Inflammatory macrophage treated with lipopolysaccharide for 1 hour (primary cell): ENCODE measurements at places on chromosomes 1 and 21.

- DNase-seq: peak; percentile 92
Measured at GRCh38 chr1:153945131-153945794, 1.3 kb downstream of the DENND4B start.

- DNase-seq: no peak
Measured at GRCh38 chr21:25557180-25557579, 50.1 kb downstream of the MRPL39 start.

DNA sequence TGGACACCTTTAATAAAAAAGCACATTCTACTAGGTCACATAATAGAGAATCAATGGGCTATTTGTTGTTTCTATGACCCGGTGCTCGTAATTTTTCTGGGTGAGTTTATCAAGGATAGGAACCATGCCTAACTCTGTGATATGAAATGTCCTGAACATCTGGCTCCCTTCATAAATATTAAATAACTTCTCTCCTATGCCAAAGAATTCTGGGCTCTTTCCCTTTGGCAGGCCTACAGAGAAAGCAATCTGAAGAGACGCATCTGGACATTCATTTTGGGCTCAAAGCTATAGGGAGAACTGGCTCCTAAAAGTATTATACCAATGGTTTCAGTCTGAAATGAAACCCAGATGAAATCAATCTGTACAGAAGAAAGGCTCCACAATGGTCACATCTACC, 38.8 kb upstream of the ANGPTL7 start:
- no peak for DNase-seq

GRCh38 chr1:37002898-37003297, 31.4 kb downstream of the GRIK3 start:
- no peak for DNase-seq

- no peak for DNase-seq
Measured at GRCh38 chr1:211118407-211119102, 15.4 kb downstream of the KCNH1 start.

DNA sequence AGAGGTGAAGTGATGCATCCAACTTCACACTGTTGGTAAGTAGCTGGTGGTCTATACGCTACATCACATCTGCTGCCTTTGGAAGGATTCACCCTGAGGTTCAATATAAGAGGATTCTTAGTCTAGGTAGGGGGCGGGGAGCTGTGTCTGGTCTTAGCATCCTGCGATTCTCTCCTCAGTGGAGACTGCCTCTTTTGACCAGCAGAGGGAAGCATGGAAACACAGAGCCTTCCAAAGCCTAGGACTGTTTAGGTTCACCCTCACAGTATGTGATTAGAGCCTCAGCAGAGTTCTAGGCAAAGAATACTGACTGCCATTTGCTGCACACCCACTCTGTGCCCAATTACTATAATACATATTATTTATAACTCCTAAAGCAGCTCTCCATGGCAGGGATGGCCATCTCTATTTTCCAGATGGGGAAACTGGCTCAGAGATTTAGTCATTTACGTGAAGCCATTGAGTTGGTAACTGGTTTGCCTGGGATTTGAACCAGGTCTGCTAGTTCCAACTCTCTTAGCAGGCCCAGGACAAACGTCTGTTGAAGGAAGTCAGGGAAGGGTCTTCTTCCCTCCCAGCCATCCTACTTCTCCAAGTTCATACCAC, 28.9 kb upstream of the EFCAB14 start:
- DNase-seq: peak; percentile 13

- DNase-seq: no peak
Measured at GRCh38 chr1:33738976-33739375, 124.9 kb upstream of the HMGB4 start.

DNA sequence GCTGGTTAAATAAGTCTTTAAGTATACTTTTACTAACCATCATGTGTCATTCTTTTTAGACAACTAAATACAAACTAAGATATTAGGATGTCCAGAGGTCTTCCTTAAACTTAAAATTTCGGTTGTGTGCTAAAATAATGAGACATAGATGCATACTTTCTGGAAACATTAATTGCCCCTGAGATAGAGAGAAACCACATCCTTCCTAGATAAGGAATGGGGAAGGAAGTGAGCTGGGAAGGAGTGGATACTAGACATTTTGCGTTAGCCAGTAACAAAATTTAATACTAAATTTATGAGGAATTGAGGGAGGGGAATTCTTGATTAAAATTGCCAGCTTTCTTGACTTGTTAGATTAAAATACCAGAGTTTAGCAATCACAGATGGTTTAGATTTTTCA, 37.1 kb upstream of the PTGS2 start:
- DNase-seq: no peak

- DNase-seq: no peak
Measured at GRCh38 chr1:170685166-170685565, 21.2 kb downstream of the PRRX1 start.

DNA sequence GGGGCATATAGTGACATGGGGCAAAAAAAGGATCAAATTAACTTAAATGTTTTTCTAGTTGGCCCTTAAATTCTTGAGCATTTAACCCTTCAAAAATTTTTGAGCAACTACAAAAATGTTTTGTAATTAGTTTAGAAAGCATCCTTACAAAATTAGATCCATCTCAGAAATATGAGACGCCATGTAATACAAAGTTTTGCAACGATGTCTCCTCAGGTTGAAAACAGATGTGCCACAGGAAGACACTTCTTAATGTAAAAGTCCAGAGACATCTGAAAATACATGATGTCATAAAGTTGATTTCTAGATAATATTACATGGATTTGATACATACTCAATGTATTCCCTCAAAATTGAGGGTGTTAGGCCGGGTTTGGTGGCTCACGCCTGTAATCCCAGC, 37.5 kb downstream of the CD46 start:
- DNase-seq: no peak

- no peak for DNase-seq
Measured at GRCh38 chr1:165610866-165611265, 20.2 kb upstream of the MGST3 start.

DNA sequence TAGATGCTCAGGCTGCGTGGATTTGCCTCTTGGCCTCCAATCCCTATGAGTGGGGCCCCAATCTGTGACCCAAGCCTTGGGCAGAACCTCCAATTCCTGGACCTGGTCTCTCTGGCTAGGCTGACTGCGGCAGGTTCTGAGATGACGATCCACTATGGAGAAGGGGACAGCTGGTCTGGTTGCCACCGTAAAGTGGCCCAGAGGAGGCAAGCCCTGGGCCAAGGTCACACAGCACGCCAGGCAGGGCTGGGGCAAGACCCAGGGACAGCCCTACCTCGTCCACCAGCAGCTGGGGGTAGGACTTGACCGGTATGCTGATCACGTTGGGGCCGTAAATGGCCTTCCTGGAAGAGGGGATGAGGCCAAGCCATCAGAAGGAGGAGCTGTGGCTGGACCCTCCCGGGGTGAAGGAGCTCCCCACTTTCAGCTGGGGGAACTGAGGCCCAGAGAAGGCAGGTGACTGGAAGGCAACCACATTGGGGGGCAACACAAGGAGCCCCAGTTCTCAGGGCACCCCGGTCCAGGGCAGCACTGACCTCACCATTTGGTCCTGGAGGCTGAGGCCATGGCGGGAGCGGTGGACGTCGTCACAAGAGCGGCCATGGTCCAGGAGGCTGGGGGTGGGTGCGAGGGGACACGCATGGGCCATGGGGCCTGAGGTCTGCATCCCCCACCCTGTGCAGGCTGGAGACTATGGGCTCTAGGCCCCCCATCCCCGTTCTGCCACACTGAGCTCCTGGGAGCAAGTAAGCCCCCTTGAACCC, 9.8 kb downstream of the ATP13A2 start:
- no peak for DNase-seq

DNA sequence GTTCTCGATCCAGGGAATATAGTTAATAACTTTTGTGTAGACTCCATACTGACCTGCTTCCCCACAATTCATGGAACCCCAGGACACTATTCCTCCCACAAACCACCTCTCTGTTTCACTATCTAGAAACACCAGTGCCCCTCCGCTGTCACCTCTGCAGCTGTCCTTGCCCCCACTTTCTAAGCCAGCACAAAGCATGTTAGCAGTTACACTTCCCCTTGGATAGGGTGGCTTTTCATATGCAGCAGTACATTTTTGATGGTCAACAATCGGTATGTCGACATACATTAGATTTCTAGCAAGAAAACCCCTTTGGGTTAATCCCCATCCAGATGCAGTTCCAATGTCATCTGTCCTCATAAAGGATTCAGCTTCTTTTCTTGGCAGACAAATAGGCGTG, 14.4 kb downstream of the TARDBP start:
- DNase-seq: no peak

DNA sequence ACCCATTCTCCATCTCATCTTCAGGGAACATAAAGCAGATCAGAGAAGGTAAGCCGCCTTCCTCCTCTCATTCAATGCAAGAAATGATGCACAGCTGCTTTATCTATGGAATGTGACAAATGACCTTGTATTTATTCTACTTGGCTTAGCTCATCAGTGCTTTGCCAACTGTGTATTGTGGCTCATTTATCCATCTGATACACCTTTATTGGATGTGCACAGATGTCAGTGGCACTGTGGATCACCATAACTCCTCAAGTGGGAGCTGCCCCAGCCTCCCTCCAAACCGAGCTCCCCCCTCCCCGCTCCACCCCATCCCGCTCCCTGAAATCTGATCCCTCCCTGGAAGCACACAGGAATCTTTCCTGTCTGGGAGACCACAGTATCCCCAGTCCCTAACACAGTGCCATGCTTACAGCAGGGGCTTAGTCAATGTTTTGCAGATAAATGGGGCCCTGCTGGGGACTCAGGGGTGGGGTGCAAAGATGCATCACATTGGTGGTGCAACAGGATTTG, 156.0 kb upstream of the RAB4A start:
- DNase-seq: no peak

- no peak for DNase-seq
Measured at GRCh38 chr1:22111620-22112019, 31.3 kb downstream of the WNT4 start.

DNA sequence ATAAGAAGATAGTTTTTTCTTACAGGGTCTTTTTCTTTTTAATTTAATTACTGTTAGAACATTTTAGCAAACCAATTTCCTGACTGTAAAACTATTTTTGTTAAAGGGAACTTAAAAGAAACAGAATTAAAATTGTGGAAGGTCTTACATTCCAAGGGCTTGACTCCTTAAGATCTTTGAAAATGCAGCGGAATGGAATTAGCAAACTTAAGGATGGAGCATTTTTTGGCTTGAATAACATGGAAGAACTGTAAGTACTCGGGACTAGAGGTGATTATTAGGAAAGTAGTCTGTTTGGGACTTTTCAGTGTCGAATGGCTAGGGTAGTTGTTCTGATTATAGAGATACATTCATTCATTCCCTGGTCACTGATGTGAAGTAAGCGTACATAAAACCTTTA, 21.5 kb downstream of the LRIG2 start:
- DNase-seq: no peak

DNA sequence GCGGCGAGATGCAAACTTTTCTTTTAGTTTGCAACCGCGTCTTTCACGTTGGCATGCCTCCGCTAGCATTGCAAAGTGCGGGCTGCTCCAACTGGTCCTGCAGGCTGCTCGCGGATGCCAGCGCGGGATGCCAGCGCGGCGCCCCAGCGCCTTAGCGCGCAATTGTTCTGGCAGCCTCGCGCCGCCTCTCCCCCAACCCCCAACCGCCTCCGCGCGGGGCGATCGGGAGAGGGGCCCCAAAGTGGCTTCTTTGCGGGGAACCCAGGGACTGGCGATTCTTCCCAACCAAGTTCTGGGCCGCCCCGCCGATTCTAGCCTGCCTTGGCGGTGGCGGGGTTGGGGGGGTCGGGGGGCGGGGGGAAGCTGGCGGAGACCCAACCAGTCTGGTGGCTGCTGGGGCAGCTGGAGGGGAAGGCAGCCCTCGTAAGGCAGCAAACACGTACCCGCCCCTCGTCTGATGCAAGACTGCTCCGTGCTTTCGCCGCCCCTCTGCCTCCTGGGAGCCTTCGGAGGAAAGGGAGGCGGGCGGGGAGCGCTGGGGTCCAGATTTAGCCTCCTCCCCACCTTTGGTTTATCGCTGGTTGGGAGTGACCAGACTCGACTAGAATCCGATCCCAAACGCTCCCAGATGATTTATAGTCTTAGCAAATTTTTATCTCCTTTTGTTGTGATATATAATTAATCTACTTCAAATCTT, 756 bp downstream of the PHGDH start:
- DNase-seq: no peak

DNA sequence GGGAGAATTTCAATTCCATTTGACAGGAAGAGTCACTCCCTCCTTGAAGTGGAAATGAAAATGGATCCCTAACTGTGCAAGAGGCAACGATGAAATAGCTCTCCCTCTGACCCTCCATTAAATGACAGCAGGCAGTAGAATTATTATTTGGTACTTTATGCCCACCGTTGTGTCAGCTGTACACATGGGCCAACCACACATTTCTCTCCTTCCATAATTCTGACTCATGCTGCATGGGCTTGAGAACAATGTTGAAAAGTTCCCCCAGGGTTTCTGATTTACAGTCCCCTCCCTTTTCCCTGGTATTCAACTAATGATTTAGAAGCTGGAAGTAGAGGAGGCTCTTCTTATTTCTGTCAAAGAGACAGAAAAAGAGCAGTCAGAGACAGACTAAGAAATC, 103.5 kb downstream of the RGS7 start:
- no peak for DNase-seq

GRCh38 chr21:29130270-29130969, at the start of gene MAP3K7CL:
TSS of gene MAP3K7CL (plus strand) at chr21:29130644. CDS start at chr21:29133345, 2,701 bp downstream.
- no peak for DNase-seq

GRCh38 chr1:67691712-67692111, 6.7 kb downstream of the GADD45A start:
- DNase-seq: no peak

- no peak for DNase-seq
Measured at GRCh38 chr21:15493646-15494045, 236.1 kb upstream of the USP25 start.

DNA sequence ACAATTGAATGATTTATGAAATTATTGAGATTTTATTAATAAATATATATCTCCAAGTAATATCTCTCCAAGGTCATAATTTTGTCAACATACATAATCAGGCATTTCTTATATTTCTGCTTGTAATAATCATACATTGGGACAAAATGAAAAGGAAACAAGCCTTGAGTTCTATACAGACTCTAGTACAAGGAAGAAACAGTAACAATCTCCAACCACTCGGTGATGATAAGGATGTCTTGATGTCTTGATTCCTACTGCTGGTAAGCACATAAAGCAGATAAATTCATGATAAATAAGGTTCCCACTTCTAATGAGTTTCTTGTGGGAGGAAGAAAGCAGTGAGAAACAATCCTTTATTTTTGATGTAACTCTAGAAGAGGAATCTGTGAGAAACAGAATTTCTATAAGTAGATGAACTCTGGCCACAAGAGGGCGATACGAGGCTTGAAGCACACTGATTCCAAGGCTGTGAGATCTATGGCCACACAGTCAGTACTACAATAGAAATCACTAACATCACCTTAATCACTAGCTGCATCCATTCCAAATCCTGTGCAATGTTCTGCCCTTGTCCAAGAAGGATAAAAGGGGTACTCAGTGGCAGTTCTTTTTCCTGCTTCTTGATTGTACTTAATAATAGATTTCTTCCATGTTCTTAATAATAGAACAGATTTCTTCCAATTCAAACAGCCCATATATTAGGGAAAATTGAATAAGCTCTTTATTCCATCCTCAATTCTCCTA, 41.4 kb upstream of the LRRC8B start:
- DNase-seq: peak; percentile 62

- DNase-seq: no peak
Measured at GRCh38 chr1:226104671-226105121, 42.2 kb downstream of the H3-3A start.
